Pericardium fibroblast (primary cell): ENCODE measurements at places on chromosomes 4 and X. TPM values are rescaled to one million over a fixed set of nuclear protein-coding genes. Genes with fewer than 3 reads are reported as not detected.

Gene PIR
- 24.7 and 30.8 TPM in 2 replicates for total RNA-seq

Gene EPHA5
- 0.34 and 2.5 TPM in 2 replicates for total RNA-seq

Gene AKAP4
- not detected in 2 replicates for total RNA-seq

Gene ADH4
- total RNA-seq, result not detected in 2 replicates

Gene RNF212
- 4.2 and 4.6 TPM in 2 replicates for total RNA-seq

Gene ZNF182
- 1.8 and 2.2 TPM in 2 replicates for total RNA-seq

Gene C4orf50
- not detected in 2 replicates for total RNA-seq

Gene UCP1
- not detected in 2 replicates for total RNA-seq

Gene ADRA2C
- total RNA-seq, result 4.6 and 7.0 TPM in 2 replicates

Gene CFAP99
- not detected in 2 replicates for total RNA-seq

Gene LAMP2
- total RNA-seq, result 135 and 151 TPM in 2 replicates

Gene MCF2
- 0.93 TPM in 1 of 2 replicates, not detected in the other for total RNA-seq

Gene MAGEB5
- total RNA-seq, result not detected in 2 replicates

Gene F11
- not detected in 2 replicates for total RNA-seq

Gene XAGE3
- total RNA-seq, result not detected in 2 replicates

Gene FAM149A
- total RNA-seq, result 6.4 and 6.8 TPM in 2 replicates

Gene ZCCHC18
- 1.1 TPM in 2 replicates for total RNA-seq

Gene ADH5
- 206 and 246 TPM in 2 replicates for total RNA-seq

Gene STARD8
- 0.34 and 1.4 TPM in 2 replicates for total RNA-seq

Gene FRMPD3
- 0.12 and 0.26 TPM in 2 replicates for total RNA-seq

Gene GAGE12J
- not detected in 2 replicates for total RNA-seq

Gene ATXN3L
- not detected in 2 replicates for total RNA-seq

Gene AMBN
- not detected in 2 replicates for total RNA-seq

Gene ATOH1
- total RNA-seq, result not detected in 2 replicates

Gene HAUS3
- 4.6 and 5.3 TPM in 2 replicates for total RNA-seq

Gene MXRA5
- 0.23 and 0.94 TPM in 2 replicates for total RNA-seq

Gene IL1RAPL1
- 0.58 and 1.5 TPM in 2 replicates for total RNA-seq

Gene HS3ST1
- 0.12 TPM in 1 of 2 replicates, not detected in the other for total RNA-seq

Gene WWC2
- 11.3 and 21.8 TPM in 2 replicates for total RNA-seq

Gene TLR6
- total RNA-seq, result 1.3 and 2.5 TPM in 2 replicates

Gene SPP1
- total RNA-seq, result 7.8 TPM in 1 of 2 replicates, not detected in the other

Gene HAND2
- 24.9 and 27.2 TPM in 2 replicates for total RNA-seq

Gene MAGEB1
- not detected in 2 replicates for total RNA-seq

Gene PRDM8
- 2.2 and 6.2 TPM in 2 replicates for total RNA-seq

Gene CXCR3
- not detected in 2 replicates for total RNA-seq

Gene FAM156B
- total RNA-seq, result 11.8 and 15.6 TPM in 2 replicates

Gene SHROOM3
- total RNA-seq, result 0.60 and 7.7 TPM in 2 replicates

Gene ARX
- not detected in 2 replicates for total RNA-seq
